SHP77 treated with DMSO at 0.1 percent for 48 hours (cell line): ENCODE measurements at places on chromosomes 11 and 22.

DNA sequence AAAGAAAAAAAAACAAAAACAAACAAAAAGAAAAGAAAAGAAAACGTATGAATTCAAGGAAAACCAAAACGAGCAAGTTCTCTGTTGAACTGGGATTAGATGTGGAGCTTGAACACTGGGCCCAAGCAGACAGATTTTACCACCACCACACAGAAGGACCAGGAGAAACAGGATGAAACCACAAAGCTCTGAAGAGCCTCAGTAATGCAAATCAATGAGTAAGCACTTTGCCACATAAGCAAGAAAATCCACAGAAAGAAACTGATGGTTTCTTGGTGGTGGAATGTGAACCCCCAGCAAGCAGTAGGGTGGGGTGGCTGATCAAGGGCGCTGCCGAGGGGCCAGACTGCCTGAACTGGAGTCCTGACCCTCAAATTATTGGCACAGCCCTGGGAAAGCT is 50.9 kb upstream of the NFRKB start:
- DNase-seq, result no peak

DNA sequence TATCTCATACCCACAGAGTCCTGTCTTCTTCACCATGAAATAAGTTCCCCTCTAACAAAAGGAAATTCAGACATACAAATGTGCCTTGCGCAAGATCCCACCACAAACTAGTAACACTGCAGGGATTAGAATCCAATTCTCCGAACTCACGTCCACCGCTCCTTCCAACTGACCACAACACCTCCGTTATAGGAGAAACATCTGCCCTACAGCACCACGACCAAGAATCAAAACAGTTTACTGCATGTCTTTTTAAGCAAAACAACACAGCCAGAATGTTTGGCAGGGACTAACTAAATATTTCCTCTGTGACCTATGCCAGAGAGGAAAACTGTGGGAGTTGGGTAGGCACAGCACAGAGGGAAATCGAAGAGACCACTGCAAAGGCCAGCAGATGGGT is 72.7 kb upstream of the AKIP1 start:
- no peak for DNase-seq

DNA sequence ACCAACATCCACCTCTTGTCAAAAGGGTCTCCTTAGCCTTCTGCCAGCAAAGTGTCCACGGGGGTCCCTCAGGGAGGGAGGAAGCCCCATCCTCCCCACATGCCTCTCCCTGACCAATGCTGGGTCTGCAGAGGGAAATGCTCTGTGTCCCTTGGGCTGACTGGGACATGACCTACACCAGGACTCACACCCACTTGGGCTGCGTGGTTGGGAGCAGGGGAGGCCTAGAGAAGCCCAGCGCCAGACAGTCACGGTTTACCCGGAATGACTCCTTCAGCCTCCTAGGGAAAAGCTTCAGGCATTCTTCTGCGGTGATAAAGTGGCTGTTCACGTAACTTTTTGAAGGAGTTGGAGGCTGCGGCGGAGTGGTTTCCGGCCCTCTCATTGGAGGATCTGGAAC is 180.3 kb downstream of the EFCAB6 start:
- DNase-seq, result no peak

DNA sequence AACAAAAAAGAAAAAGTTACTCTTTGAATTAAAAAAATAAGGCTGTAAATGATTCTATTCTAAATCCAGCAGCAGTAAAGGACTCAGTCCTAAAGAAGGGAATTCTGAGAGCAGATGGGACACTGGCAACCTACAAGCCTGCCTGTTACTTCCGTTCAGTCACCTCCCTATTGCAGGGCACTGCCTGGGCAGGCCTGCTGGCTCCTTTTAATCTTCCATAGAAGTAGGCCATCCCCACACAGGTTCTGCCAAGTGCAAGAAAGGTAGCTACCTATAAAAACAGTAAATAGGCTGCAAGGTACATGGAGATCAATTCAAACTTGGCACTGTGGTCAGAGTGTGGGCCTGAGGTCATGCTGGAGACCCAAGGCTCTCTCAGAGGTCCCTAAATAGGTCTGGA is 136.4 kb downstream of the TRIM44 start:
- DNase-seq, result no peak

- DNase-seq, result no peak
Measured at GRCh38 chr11:34583818-34584217, 37.1 kb upstream of the EHF start.

DNA sequence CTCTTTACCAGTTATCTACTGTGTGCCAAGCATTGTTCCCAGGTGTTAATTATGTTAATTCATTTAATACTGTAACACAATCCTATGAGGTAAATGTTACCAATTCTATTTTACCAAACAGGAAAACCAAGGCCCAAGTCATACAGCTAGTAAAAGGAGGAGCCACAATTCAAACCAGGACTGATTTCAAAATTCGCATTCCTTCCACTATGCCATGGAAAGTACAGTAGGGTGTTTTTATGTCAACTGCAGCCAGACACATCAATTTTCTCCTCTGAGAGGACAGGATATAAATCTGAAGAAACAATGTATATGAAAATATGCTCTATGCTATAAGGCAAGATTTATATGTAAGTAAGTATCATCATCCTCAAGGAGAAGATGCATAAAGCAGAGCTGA is 104.3 kb downstream of the RPL27A start:
- DNase-seq, result no peak

DNA sequence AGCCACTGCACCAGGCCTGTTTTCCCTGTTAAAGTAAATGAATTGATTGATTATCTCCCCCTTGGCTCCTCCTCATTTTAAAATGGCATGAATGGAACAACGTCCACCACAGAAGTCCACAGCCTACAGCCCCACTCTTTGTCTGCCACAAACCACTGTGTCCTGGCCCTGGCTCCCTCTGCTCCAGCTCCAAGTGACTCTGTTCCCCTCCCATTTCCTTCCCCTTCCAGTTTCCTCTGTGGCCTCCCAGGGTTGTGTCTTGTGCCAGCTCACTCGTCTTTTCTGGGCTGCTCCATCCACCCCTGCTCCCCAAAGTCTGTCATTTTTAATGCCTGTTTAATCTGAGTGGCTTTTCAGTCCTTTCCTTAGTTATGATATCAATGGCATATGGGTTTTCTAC is 52.4 kb upstream of the CD5 start:
- DNase-seq, result no peak

GRCh38 chr22:44224166-44224565 is 43.4 kb downstream of the PARVG start:
- no peak for DNase-seq
